ENCODE measurements at places on chromosomes 4 and X. TPM values are rescaled to one million over a fixed set of nuclear protein-coding genes. Genes with fewer than 3 reads are reported as not detected.

SSR4 gene
- 366 TPM for total RNA-seq

- peaks cover 5% of the 10 kb centered on the region for H3K27me3 ChIP-seq
- DNase-seq = no peak
- no peaks in the 10 kb centered on the region for H3K36me3 ChIP-seq
- H3K4me3 ChIP-seq = no peak overlapping the region
Observed at GRCh38 chrX:82163701-82164100, 961.8 kb downstream of the SH3BGRL start.

DNA sequence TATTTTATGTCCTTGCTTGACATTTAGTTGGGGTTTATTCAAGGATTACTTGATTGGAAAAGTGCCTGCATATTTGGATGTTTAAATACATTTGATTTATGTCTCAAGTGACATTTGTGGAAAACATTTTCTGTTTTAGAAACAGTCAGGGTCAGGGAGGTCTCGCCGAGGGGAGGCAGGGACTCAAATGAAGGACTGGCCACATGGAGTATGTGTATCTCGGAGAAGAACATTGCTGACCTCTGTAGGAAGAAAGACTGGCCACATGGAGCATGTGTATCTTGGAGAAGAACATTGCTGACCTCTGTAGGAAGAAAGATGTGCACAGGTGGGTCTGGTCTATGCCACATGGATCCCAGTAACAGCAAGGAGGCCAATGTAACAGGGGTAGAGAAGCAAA, 233.6 kb downstream of the TRIML1 start:
- no peaks in the 10 kb centered on the region for H3K27me3 ChIP-seq
- H3K36me3 ChIP-seq = no peaks in the 10 kb centered on the region
- H3K27ac ChIP-seq = no peak overlapping the region
- H3K4me3 ChIP-seq = no peak overlapping the region
- no peaks in the 10 kb centered on the region for H3K4me1 ChIP-seq

RAB41 gene
- not detected for total RNA-seq

- no peaks in the 10 kb centered on the region for H3K36me3 ChIP-seq
- H3K27me3 ChIP-seq = no peaks in the 10 kb centered on the region
- H3K4me3 ChIP-seq = no peak overlapping the region
- H3K27ac ChIP-seq = no peak overlapping the region
Observed at GRCh38 chr4:91127831-91128230, 1000.6 kb downstream of the CCSER1 start.

DNA sequence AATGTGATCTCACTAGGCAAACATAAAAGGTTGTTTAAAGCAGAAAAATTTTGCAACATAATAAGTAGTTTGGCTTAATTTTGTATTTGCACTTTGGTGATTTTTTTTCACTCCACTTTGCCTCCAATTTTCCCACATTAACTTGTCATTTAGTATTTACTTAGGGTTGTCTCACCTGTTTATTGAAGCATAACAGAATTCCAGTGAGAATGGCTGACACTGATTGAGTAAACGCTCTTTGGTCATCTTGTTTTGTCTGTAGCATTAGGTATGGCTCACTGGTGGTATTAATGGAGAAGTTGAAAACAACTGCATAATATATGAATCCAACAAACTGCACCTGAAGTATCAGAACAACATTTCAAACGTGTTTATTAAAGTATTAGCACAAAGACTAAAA, 799.5 kb upstream of the ADGRL3 start:
- H3K36me3 ChIP-seq = no peaks in the 10 kb centered on the region
- no peaks in the 10 kb centered on the region for H3K27me3 ChIP-seq
- no peaks in the 10 kb centered on the region for H3K4me1 ChIP-seq
- no peak overlapping the region for H3K27ac ChIP-seq
- H3K4me3 ChIP-seq = no peak overlapping the region

DNA sequence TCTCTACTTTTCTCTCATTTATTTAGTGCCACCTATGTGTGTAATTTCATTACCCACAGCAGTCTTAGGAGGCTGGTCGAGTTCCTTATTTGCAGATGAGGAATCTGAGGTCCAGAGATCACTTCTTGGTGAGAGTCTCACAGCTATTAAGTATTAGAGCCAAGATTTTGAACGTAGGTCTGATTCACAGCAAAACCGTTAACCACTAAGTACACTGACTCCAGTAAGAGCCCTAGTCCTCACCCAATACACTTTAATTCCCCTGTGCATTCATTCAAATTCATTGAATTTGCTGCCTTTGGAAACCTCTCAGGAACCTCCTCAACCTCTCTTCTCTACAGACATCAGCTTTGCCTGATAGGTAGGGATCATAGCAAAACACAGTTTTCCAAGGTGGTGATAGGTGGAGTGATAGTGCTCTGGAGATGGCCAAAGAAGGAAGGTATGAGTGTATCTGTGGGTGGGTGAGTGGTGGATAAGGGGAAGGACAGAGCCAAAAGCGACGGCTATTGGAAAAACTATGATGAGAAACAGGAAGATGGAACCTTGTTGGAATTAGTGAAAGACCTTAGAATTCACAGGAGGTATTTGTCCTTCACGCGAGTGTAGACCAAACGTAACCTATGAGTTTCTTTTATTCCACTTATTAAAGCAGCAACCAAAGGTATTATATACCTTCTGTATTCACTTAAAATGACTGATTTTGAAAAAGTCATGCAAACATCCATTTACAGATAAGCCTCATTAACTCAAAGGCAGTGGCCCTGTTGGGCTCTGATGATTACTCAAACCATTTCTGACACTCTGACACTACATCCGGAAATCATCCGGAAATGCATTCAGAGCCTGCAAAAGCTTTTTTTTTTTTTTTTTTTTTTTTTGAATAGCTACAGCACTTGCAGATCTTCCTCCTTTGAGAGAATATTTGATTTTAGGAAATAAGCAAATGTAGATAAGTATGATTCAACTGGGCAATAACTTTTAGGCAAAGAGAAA, 6.3 kb downstream of the FMR1 start:
- DNase-seq = no peak
- H3K36me3 ChIP-seq = no peaks in the 10 kb centered on the region
- no peak overlapping the region for H3K4me3 ChIP-seq

ADGRG2 gene
- total RNA-seq = 0.83 TPM

ADH4 gene
- 1.8 TPM for total RNA-seq

TSPYL2 gene
- 43.2 TPM for total RNA-seq

DNA sequence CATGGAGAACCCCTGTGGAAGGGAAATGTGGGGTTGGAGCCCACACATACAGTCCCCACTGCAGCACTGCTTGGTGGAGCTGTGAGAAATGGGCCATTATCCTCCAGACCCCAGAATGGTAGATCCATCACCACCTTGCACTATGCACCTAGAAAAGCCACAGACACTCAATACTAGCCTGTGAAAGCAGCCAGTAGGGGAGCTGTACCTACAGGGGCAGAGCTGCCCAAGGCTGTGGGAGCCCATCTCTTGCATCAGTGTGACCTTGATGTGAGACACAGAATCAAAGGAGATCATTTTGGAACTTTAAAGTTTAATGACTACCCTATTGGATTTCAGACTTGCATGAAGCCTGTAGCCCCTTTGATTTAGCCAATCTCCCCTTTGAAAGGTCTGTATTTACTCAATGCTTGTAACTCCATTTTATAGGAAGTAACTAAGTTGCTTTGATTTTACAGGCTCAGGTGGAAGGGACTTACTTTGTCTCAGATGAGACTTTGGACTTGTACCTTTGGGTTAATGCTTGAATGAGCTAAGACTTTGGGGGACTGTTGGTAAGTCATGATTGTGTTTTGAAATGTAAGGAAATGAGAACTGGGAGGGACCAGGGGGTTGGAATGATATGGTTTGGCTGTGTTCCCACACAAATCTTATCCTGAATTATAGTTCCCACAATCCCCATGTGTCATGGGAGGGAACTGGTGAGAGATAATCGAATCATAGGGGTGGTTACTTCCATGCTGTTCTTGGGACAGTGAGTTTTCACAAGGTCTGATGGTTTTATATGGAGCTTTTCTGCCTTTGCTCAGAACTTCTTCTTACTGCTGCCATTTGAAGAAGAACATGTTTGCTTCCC, 352.6 kb downstream of the INPP4B start:
- no peak for DNase-seq
- H3K4me3 ChIP-seq = no peak overlapping the region
- no peak overlapping the region for H3K27ac ChIP-seq
- H3K4me1 ChIP-seq = no peaks in the 10 kb centered on the region
- no peaks in the 10 kb centered on the region for H3K36me3 ChIP-seq

- no peak overlapping the region for H3K27ac ChIP-seq
- no peaks in the 10 kb centered on the region for H3K36me3 ChIP-seq
- H3K27me3 ChIP-seq = no peaks in the 10 kb centered on the region
- H3K4me1 ChIP-seq = no peaks in the 10 kb centered on the region
Observed at GRCh38 chr4:178068136-178068535, 625.9 kb upstream of the AGA start.

GRCh38 chrX:131199091-131199490, 90.0 kb downstream of the IGSF1 start:
- no peaks in the 10 kb centered on the region for H3K4me1 ChIP-seq
- H3K4me3 ChIP-seq = no peak overlapping the region
- H3K27me3 ChIP-seq = peaks cover 7% of the 10 kb centered on the region
- no peaks in the 10 kb centered on the region for H3K36me3 ChIP-seq
- no peak for DNase-seq

TMEM255A gene
- 0.23 TPM for total RNA-seq

- no peak overlapping the region for H3K4me3 ChIP-seq
- H3K4me1 ChIP-seq = no peaks in the 10 kb centered on the region
- H3K27me3 ChIP-seq = no peaks in the 10 kb centered on the region
Observed at GRCh38 chrX:50643525-50644137, 170.4 kb downstream of the SHROOM4 start.

GRCh38 chr4:16048619-16049419, 35.0 kb downstream of the PROM1 start:
- no peak overlapping the region for H3K4me3 ChIP-seq
- H3K27ac ChIP-seq = no peak overlapping the region
- peaks cover 4% of the 10 kb centered on the region for H3K27me3 ChIP-seq
- no peaks in the 10 kb centered on the region for H3K36me3 ChIP-seq

DNA sequence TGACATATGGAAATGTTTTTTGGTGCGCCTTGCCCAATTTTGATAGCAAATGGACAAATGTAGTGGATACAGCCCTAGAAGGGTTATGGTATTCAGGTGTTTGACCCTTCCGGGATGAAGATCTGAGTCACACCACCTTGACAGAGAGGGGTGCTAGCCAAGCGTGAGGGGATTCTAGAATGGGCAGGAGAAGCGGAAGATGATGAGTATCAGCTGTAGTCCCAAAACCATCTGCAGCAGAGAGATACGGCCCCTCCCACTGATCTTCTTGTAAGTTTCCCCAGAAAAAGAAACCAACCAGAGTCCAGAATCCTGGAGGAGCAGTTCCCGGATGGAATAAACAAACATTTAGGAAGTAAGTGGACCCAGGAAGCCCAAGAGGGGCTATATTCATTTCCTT, 18.1 kb downstream of the DCHS2 start:
- no peak overlapping the region for H3K27ac ChIP-seq
- no peak for DNase-seq
- no peaks in the 10 kb centered on the region for H3K27me3 ChIP-seq
- H3K36me3 ChIP-seq = no peaks in the 10 kb centered on the region
- no peaks in the 10 kb centered on the region for H3K4me1 ChIP-seq

DNA sequence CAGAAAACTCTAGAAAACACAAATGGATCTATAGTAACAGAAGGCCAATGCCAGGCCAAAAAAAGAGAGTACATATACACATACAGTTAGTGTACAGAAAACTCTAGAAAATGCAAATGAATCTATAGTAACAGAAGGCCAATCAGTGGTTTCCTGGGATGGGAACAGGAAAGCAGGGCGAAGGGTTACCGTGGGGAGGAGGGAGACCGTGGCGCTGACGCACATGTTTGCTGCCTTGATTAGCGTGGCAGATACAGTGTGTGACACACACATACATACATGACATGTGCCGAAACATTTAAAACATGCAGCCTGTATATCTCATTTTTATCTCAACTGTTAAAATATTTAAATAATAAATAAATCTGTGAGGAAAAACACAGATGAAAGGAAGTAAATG, 14.7 kb downstream of the GAK start:
- H3K27me3 ChIP-seq = no peaks in the 10 kb centered on the region
- no peak overlapping the region for H3K27ac ChIP-seq

DNA sequence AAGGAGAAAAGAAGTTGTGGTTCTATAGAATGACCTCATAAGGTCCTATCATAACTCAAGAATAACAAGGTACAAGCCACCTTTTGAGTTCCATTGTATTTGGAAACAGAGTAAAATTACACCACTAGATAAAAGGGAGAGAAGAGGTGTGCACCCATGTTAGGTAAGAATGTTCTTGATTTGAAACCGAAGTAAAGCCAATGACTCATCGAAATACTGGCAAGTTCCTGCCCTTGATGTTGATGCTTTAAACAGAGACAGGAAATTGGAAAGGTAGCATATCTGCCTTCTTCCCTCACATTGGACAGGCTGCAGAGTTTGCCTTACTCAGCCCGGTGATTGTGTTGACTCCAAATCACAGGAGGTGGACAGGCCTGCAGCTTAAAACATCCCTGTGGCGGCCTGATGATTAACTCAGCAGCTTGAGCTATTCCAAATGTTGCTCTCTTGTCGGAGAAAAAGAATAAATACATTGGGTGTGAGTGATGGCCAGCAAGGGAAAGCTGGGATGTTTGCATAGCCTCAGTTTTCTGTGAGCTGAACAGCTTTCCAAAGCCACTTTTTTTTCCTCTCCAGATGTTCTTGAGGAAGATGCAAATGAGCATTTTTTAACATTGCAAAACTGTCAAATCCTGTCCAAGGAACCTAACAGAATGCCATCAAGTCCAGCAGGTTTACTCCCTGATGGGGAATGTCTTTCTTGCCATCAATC, 321.1 kb downstream of the NKX6-1 start:
- H3K36me3 ChIP-seq = no peaks in the 10 kb centered on the region
- H3K4me1 ChIP-seq = no peaks in the 10 kb centered on the region
- H3K27ac ChIP-seq = no peak overlapping the region
- no peak for DNase-seq
- no peaks in the 10 kb centered on the region for H3K27me3 ChIP-seq

FAM47C gene
- total RNA-seq = not detected

NDUFC1 gene
- 63.9 TPM for total RNA-seq

- H3K27ac ChIP-seq = no peak overlapping the region
- H3K4me1 ChIP-seq = peaks cover 17% of the 10 kb centered on the region
- no peaks in the 10 kb centered on the region for H3K36me3 ChIP-seq
- no peak overlapping the region for H3K4me3 ChIP-seq
- DNase-seq = no peak
- no peaks in the 10 kb centered on the region for H3K27me3 ChIP-seq
Observed at GRCh38 chrX:7272346-7272745, 124.4 kb upstream of the PUDP start.

Measured in adrenal gland (tissue), 19 donors.